ENCODE measurements at places on chromosomes 16 and 17. TPM values are rescaled to one million over a fixed set of nuclear protein-coding genes. Genes with fewer than 3 reads are reported as not detected.

DNA sequence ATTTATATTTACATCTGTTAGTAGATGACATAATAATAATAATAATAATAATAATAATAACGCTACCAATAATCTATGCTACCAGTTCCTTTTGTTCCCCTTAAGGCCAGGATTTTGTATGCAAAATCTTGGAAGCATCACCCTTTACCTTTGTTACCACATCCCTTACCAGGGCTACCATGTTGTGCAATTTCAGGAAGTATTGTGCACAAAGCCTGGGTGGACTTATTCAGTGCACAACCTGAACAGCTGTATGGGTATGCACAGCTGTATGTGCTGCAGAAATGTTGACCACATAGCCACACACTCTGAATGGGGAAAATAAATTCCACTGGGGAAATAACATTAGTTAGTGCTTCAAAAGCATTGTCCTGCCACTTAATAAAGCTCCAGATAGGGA lies 19.9 kb upstream of the CALB2 start:
- H3K4me3 ChIP-seq = no peak overlapping the region
- no peak for DNase-seq
- H3K27me3 ChIP-seq = peaks cover 15% of the 10 kb centered on the region
- H3K4me1 ChIP-seq = no peaks in the 10 kb centered on the region
- no peaks in the 10 kb centered on the region for H3K36me3 ChIP-seq

DNA sequence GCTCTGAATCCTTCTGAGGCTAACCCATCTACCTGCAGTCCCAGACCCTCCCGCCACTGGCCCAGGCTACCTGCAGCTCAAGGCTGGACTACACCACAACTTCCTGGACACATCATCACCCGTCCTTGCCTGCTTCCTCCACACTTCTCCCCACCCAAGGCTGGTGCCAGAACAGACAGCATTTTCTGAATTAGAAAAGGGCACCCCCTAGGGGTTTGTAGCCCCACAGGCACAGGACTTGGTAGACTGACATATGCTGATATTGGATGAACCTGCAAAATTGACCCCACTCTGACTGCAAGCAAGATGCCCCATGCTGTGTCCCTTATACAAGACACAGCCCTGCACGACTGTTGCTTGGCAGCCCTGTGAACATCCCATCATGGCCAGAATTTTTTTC lies 271.5 kb upstream of the C16orf82 start:
- H3K4me3 ChIP-seq = no peak overlapping the region
- no peak overlapping the region for H3K27ac ChIP-seq
- no peaks in the 10 kb centered on the region for H3K4me1 ChIP-seq
- H3K27me3 ChIP-seq = peaks cover 31% of the 10 kb centered on the region

GRCh38 chr16:73186752-73187601 lies 139.0 kb upstream of the ZFHX3 start:
- no peaks in the 10 kb centered on the region for H3K27me3 ChIP-seq
- H3K27ac ChIP-seq = no peak overlapping the region
- no peak overlapping the region for H3K4me3 ChIP-seq
- DNase-seq = no peak
- H3K4me1 ChIP-seq = no peaks in the 10 kb centered on the region

DNA sequence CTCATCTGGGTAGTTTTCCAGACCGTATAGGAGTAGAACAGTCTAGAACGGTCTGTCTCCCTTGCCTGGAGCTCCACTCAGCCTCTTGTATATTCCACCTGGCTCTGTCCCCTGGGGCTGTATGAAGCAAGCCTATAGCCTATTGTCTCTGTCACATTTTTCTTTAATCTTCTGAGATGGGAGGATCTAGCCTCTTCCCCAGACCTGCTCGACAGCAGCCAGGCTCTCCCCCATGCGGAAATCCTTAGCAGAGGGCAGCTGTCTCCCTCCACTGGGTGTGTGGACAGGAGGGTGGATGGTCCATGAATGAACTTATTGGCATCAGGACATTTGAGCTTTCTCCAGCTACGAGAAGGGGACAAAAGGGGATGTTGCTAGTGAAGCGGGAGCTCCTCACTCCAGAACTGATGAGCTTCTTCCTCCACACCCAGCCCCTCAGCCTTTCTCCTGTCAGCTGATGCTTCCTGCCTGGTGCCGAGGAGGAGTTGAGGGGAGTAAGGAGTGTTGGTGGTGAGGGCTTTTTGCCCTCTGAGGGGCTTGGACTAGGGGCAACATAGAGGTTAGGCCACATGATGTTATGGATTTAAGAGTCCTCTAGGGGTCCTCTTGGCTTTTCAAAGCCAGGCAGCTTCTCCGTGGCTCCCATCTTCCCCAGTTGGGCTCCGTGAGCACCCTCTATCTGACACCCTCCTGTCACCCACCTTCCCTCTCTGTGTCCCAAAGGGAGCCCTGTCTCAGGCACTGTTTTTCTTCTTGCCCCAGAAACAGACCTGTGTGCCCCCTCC lies 28.0 kb downstream of the ARHGAP23 start:
- no peak for DNase-seq
- H3K4me3 ChIP-seq = no peak overlapping the region
- H3K36me3 ChIP-seq = no peaks in the 10 kb centered on the region
- H3K4me1 ChIP-seq = peaks cover 15% of the 10 kb centered on the region
- H3K27ac ChIP-seq = no peak overlapping the region

DNA sequence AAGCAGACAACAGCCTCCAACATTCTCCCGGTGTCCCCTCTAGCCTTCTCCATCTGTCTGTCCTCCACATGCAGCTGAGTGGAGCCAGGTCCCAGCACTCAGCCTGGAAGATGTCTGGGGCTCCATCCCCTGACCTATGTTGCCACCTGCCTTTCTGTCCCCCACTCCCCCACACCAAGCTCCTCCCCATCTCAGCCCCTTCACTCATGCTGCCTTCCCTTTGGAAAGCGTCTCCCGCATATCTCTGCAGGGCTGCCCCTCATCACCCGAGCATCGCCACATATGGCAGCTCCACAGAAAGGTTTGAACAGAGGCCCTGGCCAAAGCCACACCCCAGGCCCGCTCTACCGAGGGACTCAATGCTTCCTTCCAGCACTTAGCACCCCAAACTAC lies 24.2 kb downstream of the NSMCE1 start:
- H3K4me1 ChIP-seq = peaks cover 81% of the 10 kb centered on the region
- no peak overlapping the region for H3K4me3 ChIP-seq
- DNase-seq = peak; percentile 2
- H3K27me3 ChIP-seq = no peaks in the 10 kb centered on the region
- peaks cover 12% of the 10 kb centered on the region for H3K36me3 ChIP-seq

DNA sequence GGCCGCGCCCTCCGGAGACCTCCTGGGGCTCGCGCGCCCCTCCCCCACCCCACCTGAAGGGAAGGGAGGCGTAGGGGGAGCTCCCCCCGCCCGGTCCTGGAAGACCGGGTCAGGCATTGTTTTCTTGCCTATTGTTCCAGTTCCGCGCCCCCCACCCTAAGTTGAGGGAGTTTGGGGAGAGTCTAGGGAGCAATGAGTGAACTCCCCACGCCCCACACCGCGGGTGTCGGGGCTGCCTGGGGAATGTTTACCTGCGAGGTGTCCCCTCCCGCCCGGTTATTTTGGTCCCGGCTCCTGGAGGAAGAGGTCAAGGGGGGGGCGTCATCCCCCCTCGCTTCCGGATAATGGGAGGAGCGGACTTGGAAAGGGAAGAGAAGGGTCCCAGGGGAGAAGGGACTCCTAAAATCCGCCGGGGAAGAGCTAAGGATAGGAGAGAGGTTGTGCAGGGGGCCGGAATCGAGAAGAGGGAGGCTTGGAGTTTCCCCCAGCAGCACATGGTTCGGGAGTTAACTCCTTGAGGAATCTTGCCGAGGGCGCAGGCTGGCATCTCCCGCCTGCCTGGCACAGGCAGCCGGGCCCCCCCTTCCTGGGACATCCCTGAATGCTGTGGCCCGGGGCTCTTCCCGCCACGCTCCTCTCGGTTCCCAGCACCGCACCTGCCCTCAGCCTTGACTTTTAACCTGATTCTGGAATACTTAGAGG lies 881 bp downstream of the MLLT6 start:
- peak overlapping the region; percentile 96 for H3K27ac ChIP-seq
- H3K4me1 ChIP-seq = peaks cover 44% of the 10 kb centered on the region
- peak overlapping the region; percentile 100 for H3K4me3 ChIP-seq

- no peak for DNase-seq
- H3K4me1 ChIP-seq = peaks cover 14% of the 10 kb centered on the region
- H3K4me3 ChIP-seq = no peak overlapping the region
- H3K27me3 ChIP-seq = no peaks in the 10 kb centered on the region
Observed at GRCh38 chr17:39193346-39193745, 4.1 kb downstream of the CACNB1 start.

DNA sequence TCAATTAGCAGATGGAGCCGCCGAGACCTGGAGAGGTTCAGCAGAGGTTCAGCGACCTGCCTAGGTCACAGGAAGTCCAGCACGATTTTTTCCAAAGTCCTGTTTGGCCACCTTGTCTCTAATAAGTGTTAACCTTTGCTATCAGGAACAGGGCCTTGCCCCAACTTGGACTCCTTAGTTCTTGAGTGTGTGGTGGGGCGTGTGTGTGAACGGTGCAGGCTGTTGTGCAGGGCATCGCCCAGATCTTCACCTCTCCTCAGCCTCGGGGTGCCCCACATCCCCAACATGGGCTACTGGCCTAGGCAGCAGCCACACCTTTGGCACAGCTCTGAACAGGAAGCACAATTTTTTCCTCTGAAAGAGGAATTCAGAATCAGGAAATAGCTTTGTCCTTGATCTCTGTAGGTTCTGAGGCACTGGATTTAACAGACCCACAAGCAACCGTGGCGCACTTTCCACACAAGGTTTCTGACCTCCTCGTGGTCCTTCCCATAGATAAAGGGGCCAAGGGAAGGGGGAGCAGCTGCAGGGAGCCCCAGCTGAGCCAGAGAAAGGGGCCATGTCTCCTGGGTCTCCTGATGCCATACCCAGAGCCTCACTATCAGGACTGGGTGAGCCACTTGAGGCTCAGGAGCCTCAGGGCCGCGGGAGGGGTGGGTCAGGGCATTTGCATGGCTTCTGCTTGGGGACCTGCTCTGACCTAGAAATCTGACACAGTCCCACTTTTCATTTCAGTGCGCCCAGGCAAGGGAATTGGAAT lies 10.4 kb downstream of the MPRIP start:
- H3K4me1 ChIP-seq = peaks cover 44% of the 10 kb centered on the region
- H3K4me3 ChIP-seq = no peak overlapping the region
- peaks cover 1% of the 10 kb centered on the region for H3K36me3 ChIP-seq
- H3K27me3 ChIP-seq = no peaks in the 10 kb centered on the region
- DNase-seq = no peak
- H3K27ac ChIP-seq = no peak overlapping the region

DNA sequence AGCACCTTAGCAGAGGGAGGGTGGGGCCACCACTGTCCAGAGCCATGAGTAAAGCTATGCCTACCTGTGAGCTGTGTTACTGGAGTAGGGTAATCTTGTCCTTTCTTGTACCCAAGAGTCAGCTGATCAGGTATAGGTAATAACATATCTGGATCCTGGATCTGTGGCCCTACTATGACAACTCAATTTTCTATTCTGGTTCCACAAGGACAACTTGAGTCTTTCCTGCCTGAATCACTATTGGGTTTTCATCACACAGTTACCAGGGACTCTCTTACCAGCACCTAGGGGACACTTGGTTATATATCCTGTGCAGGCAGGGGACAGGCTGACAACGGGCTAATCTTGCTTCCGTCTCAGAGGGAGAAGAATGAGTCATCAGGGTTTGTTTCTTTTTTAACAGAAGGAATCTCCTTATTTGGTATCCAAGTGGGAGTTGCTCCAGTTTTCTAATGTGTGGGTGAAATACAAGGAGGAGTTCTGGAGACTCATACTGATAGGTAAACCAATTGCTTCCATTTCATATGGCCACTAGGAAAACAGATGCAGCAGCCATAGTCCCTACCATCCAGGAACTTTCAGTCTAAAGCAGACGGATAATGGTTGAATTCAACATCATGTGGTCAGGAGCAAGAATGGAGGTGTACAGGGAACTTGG lies 6.8 kb downstream of the ZNF267 start:
- peak overlapping the region; percentile 29 for H3K4me3 ChIP-seq
- no peaks in the 10 kb centered on the region for H3K27me3 ChIP-seq
- peaks cover 83% of the 10 kb centered on the region for H3K36me3 ChIP-seq

DNA sequence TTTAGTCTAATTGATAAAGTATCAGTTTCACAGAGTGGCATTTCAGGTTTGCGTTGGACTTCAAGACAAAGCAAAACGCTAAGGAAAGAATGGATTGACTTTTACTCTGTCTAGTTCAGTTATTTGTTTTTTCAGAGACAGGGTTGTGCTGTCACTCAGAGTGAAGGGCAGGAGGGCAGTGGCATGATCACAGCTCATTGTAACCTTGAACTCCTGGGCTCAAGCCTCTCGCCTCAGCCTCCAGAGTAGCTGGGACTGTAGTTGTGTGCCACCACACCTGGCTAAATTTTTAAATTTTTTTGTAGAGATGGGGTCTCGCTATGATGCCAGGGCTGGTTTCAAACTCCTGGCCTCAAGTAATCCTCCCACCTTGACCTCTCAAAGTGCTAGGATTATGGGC lies 86.4 kb downstream of the CACNG1 start:
- H3K27me3 ChIP-seq = no peaks in the 10 kb centered on the region
- H3K4me1 ChIP-seq = no peaks in the 10 kb centered on the region
- H3K4me3 ChIP-seq = no peak overlapping the region

DNA sequence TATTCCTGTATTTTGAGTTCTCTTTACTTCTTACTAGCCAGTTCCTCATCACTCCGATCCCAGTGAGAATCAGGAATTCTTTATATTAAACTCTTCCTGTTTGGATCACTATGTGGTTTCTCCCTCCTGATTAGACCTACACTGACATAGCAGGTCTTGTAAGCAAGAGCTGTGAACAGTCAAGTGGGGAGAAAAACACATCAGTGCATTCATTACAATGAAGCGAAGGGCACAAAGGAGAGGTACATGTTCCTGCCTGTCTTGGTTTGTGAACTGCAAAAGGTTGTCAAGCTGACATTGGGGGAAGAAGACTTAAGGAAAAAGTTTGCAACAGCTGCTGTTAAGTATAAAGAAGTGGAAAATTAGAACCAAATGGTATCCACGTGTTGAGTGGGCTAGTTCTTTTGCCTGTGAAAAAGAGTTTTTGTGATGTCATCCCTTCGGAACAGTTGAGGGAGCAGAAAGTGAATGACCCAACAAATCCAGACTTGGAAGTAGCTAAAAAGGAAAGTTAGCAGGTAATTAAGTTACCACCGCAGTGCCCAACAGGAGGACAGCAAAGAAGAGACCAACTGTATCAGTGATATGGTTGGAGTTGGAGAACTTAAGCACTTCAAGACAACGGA lies 23.0 kb upstream of the TRIM25 start:
- H3K27ac ChIP-seq = no peak overlapping the region
- H3K4me1 ChIP-seq = peaks cover 10% of the 10 kb centered on the region
- H3K27me3 ChIP-seq = no peaks in the 10 kb centered on the region
- peaks cover 45% of the 10 kb centered on the region for H3K36me3 ChIP-seq

DNA sequence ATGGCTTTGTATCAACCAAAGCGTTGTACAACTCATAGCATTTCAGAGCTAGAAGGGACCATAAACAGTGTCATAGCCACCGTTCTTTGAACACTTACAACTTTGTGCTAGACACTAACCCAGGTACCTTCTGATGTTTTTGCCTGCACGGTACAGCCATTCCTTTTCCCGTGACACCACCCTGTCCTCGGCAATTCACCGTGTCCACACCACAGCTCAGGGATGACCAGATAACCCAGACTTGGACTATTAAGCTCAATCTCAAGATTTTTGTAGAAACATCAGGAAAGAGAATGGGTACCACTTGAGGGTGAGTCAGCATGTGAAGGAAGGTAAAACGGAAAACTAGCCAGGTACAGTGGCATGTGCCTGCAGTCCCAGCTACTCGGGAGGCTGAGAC lies 9.8 kb upstream of the CBFB start:
- no peak for DNase-seq
- H3K4me3 ChIP-seq = no peak overlapping the region
- no peak overlapping the region for H3K27ac ChIP-seq
- peaks cover 2% of the 10 kb centered on the region for H3K4me1 ChIP-seq

GRCh38 chr17:17647524-17648178 lies 33.6 kb upstream of the RAI1 start:
- H3K4me3 ChIP-seq = no peak overlapping the region
- H3K36me3 ChIP-seq = no peaks in the 10 kb centered on the region
- no peak overlapping the region for H3K27ac ChIP-seq
- H3K4me1 ChIP-seq = no peaks in the 10 kb centered on the region
- no peak for DNase-seq

Gene ZP2
- total RNA-seq = not detected

Gene CFAP20
- 31.2 TPM for total RNA-seq

Data from activated naive CD4-positive, alpha-beta T cell treated with anti-CD3 and anti-CD28 coated beads for 36 hours (primary cell).